CMK (cell line): ENCODE measurements at places on chromosomes 7 and 10.

DNA sequence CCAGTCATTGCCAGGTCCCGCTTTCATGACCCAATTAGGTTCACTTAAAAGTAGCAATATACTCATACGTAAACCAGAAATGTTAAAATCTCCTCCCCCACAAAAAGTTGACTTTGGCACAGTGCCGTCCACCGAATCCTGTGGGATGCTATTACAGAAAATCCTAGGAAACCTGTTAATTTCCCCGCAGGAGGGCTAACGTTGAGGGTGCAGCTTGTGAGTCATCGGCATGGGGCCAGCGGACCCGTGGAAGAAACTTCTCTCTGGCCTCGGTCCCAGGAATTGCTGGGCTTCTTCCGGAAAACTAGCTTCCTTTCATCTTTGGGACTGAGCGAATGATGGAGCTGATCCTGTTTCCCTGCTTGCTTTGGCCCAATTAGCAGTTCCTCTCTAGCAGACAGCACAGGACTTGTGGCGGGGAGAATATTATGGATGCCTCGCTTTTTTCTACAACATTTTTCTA is 13.5 kb downstream of the CRYGN start:
- DNase-seq, result no peak

- DNase-seq, result no peak
Observed at GRCh38 chr7:98165827-98166667, 45.2 kb upstream of the BHLHA15 start.

DNA sequence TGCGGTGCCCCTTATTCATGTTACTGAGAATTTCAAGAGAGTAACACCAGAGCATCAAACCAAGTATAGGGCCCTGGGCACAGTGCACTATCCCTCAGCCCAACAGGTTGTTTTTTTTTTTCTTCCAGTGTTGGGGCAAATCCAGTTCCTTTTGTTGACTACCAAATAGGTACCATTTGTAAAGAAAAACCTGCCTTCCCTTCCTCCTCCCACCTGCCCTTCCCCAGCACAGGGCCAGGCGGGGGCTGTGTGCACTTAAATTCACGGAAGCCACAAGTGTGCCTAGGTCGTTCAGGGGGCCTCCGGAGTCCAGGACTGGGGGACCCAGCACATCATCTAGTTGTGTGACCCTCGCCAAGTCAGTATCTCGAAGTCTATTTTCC is 595 bp upstream of the SFXN4 start:
- DNase-seq, result no peak

DNA sequence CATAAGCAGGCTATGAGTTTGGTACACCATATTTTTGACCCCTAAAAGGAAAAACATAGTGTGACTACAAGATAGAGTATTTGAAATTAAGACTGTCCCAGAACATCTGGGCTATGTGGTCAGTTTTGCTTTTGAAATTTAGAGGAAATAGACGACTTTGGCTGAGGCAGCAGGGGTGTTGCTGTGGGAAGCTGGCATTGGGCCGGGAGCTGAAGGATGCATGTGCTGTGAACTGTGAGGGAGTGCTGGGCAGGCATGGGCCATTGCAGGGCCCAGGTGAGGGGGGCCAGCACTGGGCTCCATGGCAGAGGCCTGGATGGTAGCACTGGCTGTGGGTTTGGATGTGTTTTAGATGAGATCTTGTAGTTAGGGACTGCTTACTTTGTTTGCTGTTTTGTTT is 168.3 kb downstream of the BMPER start:
- no peak for DNase-seq

DNA sequence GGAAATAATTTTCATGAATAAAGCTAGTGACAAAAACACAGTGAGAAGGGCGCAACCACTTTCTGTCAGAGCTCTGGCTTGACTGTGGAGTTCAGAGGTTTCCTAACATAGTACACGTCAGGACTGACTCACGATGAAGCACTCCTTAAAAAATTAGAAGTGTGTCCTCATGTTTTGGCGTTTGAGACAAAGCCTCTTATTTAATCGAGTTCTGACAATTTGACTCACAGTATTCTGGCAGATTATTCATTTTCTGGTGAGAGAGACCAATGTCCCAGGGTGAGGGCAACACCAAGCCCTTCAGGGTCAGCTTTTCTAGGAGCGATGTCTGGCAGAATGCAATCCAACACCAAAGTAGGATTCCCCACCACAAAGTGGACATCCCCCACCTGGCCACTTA is 108.7 kb downstream of the DIP2C start:
- no peak for DNase-seq

DNA sequence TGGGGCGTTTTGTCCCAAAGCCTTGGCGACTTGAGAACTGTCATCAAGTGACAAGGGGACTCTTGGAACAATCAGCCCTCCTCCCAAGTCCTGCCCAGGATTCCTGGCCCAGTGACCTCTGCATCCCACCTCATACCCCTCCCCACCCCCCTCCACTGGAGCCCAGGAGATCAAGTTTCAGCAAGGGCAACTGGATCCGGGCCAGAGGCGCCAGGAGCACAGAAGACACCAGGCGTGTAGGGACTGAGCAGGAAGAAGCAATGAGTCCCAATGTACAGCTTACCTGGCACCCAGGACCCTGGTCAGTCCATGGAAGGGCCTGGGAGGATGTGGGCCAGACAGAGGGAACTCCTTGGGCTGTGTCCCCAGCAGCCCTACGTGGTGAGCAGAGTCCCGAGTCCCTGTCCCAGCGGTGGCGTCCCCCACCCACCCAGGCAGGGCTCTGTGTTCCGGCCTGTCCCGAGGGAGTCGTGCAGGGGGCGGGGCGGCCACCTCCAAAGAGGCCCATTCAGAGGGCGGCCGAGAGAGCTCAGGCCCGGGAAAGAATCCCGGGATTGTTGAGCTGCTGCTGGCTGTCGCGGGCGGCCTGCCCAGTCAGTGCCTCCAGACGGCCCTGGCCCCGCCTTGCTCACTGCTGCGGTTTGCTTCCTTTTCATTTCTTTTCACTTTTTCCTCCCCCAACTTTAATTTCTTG is 254.1 kb downstream of the TNS3 start:
- no peak for DNase-seq

DNA sequence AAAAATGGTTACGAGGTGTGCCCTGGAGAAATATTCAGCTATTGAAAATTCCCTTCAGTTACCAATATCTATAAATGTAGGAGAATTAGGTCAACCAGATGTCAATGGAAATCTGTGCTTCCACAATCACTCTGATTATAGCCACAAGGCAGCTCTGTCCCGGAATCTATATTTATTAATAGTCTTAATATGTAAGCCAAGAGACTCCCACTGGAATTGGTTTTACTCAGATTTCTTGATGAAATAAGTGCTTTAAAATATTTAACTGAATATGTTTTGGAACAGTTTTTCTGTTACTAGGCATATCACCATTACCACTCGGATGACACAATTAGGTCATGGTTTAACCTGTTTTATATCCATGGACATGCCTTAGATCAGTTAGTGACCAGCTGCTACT is 169.6 kb downstream of the POM121L12 start:
- no peak for DNase-seq

DNA sequence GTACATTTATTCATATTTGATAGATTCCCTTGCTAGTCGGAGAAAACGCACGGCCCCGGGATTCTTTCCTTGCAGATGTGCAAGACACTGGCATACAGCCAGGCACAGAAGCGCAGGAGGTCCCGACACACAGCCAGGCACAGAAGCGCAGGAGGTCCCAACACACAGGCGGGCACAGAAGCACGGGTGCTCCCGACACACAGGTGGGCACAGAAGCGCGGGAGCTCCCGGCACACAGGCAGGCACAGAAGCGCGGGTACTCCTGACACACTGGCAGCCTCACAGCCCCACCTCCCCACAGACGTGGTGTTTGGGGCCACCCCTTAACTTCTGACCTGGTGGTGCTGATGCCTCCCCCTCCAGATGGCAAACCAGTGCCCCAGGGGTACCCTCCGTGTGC is 237.3 kb downstream of the ZMYND11 start:
- no peak for DNase-seq

GRCh38 chr7:101084865-101085161 is 468 bp upstream of the TRIM56 start:
- no peak for DNase-seq

DNA sequence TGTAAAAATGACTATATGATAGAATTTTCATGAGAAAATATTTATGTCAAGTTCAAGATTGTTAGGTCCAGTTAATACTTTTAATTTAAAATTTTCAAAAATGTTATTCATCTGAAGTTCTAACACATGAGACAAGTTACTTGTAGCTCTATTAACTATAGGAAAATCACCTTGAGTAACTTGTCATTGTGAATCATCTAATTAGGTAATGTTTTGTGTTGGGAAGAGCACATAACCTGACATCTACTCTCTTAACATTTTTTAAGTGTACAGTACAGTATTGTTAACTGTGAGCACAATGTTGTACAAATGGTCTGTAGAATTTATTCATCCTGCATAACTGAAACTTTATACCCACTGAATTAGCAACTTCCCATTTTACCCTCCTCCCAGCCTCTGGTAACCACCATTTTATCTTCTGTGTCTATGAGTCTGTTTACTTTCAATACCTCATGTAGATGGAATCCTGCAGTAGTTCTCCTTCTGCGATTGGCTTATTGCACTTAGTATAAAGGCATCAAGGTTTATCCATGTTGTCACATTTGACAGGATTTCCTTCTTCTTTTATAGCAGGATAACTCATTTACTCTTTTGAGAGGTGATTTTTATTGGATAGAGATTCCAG is 54.6 kb downstream of the ARL4A start:
- no peak for DNase-seq

DNA sequence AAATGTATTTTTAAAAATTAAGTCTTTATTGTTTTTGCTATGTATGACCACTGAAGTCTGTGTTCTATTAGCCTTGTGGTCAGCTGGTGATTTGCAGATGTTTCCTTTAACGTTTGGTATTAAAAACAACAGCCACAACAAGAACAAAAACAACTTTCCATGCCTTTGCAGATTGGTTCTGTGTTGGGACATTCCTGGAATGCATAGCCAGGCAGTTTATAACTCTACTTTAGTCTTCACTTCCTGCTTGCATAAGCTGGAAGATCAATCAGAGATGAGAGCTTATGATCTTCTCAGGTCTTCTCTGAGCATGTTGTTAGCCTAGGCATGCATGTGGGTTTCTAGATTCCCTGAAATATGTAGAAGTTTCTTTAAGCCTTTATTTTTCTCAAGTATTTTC is 58.9 kb upstream of the SEMA3C start:
- no peak for DNase-seq

- DNase-seq, result no peak
Observed at GRCh38 chr7:2231992-2232765, 566 bp downstream of the MAD1L1 start.

GRCh38 chr7:25846722-25847121 is 305.3 kb upstream of the NFE2L3 start:
- DNase-seq, result no peak

DNA sequence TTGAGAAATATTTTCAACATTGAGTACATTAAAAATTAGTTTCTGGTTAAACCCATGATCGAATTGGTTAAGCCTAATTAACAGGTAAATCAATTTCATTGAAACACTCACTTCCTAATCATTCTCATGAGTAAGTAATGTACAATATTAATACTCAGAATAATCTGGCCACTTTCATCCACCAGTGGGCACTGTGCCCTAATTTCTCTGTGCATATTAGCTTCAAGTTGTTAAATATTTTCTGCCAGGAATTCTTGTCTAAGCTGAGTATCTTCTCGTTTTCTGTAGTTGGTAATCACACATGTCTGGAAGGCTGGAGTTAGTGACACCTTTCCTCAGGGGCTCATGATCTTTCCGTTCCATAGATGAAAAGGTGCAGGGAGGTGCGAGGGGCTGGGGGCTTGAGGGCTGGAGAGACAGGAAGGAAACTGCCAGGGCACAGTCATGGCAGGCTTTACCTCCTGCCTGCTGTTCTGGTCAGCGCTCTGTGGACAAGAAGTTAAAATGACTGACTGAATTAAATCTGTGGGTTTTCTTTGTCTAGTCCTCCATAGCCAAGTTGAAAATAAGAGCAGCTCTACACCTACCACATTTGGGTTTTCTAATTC is 71.9 kb downstream of the WIPF3 start:
- DNase-seq, result no peak

DNA sequence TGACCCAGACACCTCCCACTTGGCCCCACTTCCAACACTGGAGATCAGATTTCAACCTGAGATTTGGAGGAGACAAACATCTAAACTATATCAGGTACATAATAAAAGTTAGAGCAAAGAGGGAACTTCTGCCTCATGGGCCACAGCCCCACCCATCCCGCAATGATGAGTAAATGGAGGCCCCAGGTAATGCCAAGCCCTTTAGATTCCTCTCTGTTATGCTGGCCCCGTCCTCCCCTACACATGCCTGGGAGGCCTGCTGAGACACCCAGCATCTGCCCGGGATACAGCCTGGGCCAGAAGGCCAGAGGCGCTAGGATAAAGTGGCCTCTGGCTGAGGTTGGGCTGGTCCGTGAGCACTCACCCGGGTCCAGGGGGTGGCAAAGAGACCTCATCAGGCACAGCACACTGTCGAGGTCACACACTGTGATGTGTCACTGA is 185.5 kb upstream of the SH2B2 start:
- no peak for DNase-seq

GRCh38 chr10:102242118-102242485 is 790 bp upstream of the PITX3 start:
- DNase-seq, result no peak

DNA sequence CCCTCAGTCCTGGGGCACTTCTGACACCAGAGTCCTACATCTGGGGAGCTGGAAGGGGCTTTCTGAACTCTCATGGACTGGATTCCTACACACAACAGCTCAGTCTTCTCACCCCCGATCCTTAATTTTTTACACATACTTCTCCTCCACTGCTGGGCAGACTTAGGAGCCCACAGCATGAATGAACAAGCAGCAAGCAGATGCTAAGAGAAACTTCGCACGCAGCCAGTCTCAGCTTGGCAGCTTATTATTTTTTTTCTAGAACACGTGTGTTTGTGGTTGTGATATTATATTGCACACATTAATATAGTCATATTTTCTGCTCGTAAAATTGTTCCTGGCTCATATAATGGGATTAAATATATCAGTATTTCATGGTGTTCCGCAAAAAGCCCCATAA is 50.9 kb upstream of the LOXL4 start:
- DNase-seq, result no peak

DNA sequence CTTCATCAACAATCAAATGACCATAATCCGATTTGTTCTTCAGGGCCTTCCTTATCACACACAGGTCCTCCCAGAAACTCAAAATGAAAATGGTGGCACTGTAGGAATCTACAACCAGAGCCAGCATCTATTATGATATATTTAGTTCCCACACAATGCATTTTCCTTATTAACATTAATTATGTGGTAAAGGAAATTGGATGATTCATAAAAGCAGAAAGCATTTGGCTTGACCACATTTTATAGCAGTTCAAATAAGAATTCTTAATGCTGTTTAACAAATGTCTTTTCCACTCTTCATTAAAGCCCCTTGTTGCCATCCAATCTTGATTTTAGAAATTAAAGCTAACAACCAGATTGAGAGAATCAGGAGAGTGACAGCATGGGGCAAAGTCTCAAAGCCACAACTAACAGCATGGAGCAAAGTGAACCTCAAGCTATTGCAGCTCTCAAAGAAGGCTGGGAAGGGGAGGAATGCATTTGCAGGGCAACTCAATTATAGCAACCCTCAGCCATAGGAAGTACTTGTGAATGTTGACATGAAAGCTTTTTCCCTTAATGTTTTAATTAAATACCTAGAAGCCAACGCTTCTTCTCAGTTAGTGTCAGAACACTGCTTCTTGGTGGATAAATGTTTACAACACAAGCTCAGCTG is 549.1 kb downstream of the NXPH1 start:
- DNase-seq, result no peak
